ENCODE measurements at places on chromosomes 7 and 10.

DNA sequence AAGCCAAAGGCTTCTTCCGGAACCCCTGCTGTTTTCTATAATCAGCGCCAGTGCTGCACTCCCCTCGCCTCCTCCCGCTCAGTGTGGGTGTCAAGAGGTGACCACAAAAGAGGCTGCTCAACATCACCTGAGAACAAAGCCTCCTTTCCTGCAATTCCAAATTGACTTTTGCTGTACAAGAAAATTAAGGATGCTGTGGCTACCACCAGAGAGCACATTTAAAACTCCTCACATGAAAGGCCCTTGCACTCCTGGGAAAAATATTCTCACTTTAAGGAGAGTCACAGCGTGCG, 96.4 kb downstream of the HIPK2 start:
- DNase-seq, result no peak

DNA sequence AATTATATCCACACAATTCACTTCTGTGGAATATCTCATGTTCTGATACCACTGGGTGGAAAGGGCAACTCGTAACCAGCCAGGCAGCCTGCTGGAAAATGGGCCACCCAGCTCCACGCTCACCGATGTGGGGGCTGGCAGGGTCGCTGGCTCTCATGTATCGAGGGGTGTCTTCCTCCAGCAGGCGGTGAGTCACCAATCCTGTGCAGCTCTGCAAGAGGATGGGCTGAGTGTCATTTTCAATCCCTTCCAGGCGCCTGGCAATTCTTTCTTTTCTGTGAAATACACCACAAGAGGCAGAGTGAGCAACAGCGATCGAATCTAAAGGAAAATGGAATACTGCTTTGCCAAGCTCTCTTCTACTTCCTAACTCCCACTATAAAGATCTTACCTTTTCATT, 80.1 kb downstream of the SVIL start:
- DNase-seq, result peak; percentile 49

DNA sequence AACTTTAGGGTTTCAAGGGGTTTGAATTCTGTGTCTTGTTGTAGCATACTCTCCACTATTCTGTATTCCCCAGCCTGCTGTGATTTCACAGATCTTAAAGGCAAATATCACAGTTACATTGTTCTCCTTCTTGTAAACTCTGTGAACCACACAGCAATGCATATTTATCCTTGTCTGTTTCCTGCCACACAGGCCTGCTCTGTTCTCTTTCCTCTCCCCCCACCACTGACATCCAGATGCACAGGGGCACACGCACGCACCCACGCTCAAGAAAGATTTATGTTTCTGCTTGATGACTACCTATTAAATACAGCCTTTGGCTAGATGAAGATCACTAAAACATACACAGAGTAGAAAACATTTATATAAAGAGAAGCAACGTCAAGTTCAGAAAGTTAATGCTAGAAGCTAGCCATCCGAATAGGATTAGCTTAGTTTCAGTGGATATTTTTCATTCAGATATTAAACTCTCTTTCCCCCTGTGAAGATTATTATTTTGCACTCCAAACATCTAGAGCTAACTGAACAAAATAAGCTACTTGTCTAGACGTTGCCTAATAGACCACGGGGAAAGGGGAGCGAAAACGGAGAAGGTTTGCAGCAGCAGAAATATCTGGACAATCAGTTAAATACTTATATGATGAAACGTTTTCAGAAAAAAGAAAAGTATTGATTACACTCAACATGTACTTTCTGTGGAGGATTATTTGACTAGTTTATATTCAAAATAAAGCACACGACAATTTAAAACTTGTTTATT, 193.1 kb upstream of the SEMA3C start:
- DNase-seq, result no peak

GRCh38 chr7:122092964-122093797, 50.9 kb downstream of the AASS start:
- peak; percentile 87 for DNase-seq

DNA sequence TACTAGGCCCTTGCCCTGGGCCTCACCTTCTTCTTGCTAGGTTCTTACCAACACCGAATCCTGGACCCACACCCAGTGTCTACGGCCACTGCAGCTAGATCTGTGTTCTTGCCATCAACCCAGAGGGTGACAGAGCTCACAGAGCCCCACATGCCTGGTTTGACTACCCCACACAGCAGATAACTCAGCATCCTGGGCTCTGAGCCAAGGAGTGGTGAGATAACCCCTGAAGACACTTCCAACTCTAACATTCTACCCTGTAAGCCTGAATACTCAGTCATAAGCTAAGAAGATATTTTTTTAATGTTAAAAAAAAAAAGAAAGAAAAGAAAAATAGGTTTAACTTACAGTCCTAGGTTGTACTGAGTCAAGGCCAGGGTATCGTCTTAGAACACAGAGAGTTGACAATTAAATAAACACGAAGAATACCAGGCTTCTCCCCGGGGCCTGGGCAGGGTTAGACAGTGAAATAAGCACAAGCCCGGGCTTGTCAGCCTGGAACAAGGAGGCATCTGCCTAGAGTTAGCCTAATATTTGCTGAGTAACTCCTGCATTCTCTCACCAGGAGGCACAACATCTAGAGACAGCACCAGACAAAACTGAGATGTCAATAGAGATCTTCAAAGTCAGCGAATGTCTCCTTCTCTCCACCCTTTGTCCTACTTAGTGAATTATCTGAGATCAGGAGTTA, 556.5 kb upstream of the LRRN3 start:
- DNase-seq, result no peak

DNA sequence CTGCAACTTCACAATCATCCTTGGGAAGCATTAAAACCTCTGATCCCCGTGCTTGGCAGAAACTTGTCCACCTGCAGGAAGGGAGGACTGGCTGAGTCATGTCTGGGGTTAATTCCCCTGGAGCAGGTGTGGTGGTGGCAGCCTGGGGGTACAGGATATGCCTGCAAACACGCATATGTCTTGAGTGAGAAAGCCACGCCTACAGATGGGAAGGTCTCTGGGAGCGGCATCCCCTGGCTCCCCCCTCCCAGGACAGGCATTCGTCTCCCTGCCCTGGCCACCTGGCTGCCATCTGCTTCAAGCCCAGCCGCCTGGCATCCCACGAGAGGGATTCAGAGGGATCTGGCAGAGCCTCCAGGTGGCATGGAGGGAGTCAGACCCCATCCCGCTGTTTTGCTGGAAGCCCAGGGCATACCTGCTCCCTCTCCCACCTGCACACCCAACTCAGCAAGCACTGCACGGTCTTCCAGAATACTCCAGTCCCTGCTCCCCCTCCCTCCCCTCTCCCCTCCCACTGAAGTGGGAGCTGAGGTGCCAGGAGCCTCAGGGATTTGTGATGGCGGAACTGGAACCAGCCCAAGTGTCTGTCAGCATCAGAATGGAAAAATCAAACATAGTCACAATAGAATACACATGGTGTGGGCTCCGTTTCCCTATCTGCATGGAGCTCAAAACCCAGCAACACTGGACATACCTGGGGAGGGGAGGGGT, 61.0 kb downstream of the CAMK2B start:
- DNase-seq, result peak; percentile 25

- DNase-seq, result no peak
These were observed 171.9 kb downstream of the ARID5B start for GRCh38 chr10:62073429-62073828.

GRCh38 chr10:109701633-109702215, 221.6 kb downstream of the XPNPEP1 start:
- no peak for DNase-seq

- DNase-seq, result no peak
These were observed 11.0 kb downstream of the RHBDD2 start for GRCh38 chr7:75889826-75890225.

DNA sequence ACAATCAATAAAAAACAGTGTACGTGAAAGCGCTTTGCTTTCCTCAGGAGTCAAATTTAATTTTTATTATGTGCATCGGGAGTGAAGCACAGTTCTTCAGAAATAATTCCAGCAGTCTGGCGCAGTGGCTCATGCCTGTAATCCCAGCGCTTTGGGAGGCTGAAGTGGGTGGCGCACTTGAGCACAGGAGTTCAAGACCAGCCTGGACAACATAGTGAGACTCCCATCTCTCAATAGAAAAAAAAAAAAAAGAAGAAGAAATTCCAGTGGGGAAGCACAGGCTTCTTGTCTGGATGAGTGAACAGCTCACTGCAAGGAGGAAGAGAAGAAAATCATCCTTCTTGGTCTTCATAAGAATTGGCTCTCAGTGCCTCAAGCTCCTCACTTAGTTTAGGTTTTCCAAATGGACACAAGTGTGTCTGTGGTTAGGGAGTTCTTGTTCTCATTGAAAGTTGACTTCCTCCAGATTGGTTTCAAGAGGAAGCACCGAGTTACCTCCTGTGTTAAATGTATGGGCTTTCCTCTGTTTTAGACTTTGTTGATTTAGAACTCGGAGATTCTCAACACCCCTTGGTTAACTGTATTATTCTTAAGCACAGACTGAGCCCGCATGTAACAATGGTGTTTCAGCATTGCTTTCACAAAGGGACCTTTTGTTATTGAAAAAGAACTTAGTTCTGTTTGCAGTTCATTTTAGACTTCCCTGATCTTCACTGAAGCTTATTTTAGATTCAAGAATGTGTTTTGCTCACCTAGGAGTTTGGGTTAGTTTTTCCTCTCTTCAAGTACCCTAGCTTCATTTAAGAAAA, 28.0 kb downstream of the LMTK2 start:
- peak; percentile 38 for DNase-seq

- no peak for DNase-seq
These were observed 186.2 kb downstream of the RAMP3 start for GRCh38 chr7:45343746-45344145.

- peak; percentile 91 for DNase-seq
These were observed 77.3 kb downstream of the CDC14C start for GRCh38 chr7:49001610-49002033.

DNA sequence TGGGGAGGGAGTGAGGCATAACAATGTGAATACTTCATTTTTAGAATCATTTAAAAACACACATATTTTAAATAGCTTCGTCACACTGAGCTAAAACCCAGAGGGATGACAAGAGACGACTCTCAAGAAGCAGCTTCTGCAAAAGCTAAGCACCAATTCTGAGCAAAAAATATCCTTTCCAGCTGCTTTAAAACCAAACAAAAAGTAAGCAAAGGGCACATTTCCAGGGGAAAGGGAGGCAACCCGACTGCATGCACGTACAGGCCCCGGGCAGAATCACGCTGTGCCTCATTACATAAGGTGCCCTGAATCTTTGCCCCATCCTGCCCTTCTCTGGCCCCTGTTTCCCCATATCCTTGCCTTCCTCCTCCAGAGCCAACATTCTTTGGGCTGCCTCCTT, 78.4 kb downstream of the DGKI start:
- no peak for DNase-seq

Measured in GM23338 (cell line).